ENCODE measurements at places on chromosomes 4 and X.

GRCh38 chr4:117063961-117064696 is 21.2 kb downstream of the TRAM1L1 start:
- DNase-seq: no peak

DNA sequence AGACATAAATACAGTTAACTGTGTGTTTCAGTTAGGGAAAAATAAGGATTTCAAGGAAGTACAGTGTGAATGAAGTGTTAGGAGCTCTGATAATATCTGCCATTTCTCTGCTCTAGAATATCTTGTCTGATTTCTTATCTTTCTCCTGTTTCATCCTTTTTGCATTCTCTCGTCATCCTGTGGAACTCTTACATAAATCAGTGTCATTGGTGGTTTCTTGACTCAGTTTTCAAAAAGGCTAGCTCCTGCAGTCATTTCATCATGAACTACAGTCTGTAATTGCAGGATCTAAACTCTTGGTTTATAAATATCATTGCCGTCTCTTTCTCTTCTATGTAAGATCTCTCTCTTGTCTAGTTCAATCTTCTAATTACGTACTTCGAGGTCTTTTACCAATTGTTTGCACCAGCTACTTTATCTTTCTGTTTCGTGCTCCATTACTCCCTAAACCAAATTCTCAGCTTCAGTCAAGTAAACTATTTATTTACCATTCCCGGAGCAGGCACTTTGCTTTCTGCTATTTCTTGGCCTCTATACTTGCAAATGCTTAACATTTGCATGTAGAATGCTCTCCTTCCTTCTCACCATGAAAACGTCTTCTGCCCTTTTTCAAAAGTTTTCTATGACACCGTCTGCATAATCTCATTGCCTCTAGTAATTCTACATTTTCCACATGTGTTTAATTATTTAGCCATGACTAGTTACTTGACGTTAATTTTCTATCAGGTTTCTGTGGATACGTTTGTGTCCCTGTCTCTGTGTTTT is 294.0 kb downstream of the TENM3 start:
- DNase-seq: no peak

- DNase-seq: no peak
Observed at GRCh38 chr4:6402566-6403399, 69.6 kb downstream of the PPP2R2C start.

- DNase-seq: no peak
Observed at GRCh38 chr4:88573995-88574394, 18.3 kb upstream of the HERC3 start.

DNA sequence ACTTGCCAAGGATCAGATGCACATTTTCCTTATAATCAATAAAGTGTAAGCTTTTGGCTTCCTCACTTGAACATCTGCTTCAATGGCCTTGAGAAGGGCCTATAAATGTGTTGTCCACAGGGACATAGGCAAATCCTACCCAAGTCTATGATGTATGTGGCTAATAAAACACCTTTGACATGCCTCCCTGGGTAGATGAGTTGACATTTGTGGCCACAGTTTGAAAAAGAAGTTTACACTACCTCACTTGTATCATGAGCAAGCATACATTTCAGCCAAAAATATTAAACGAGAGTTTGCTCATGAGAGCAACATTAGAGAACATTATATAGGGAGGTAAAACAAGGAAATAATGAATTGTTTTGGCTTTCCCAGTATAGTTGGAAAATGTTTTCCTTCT is 1067.7 kb downstream of the C4orf33 start:
- DNase-seq: no peak

DNA sequence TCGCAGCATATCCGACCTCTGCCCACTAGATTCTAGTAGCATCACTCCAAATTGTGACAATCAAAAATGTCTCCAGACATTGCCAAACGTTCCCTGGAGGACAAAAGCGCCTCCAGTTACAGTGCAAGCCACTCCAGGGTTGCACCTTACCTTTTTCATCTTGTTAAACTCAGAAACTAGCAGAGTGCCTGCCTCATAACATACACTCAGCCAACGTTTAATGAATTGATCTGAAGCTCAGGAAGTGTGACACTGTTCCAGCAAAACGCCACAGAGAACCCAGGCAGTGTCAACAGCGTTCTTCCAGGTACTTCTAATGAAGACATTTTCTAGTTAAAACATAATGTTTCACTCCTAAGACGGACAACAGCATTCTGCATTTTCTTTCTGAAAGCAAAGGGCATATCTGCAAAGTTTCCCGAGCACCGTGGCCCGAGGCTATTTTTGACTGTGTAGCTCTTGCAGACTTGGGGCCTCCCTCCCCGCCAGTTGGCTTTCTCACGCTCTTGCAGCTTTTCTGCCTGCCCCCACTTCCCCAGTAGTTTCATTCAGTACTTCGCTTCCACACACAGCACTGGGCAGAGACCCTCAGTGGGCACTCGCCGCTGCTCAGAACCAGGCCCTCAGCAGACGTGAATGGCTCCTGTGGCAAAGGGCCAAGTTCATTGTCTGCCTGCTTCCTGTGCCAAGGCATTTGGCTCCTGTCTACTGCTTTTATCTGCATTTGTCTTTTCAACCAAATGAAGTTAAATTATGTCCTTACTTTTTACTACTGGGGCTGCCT is 133.4 kb upstream of the TTC29 start:
- DNase-seq: no peak

DNA sequence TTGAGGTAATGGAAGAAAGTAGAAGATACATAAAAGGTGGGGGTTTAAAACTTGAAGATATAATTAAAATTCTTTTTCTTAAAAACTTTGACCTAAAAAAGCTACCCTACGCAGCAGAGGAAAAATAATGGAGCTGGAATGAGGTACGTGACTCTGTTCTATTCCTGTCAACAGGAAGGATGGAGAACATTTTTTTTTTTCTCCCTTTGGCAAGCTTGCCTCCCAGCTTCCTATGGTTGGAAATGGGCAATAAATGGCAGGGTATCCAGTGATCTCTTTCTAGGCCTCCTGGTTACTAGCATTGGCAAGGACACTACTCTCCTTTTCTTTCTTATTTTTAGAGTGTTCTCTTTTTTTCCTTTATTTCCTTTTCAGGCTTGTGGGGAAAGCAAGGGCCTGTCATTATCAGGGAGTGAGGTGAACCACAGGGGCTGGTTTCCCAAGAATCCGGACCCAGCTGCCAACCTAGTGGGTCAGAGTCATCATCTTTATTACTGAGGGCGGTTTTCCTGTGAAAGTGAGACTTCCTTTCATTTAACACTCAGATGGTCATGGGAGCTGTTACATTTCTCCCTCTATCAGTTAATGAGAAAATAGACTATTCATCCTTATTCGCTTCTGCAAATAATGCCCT is 224.6 kb downstream of the SPRY1 start:
- no peak for DNase-seq

DNA sequence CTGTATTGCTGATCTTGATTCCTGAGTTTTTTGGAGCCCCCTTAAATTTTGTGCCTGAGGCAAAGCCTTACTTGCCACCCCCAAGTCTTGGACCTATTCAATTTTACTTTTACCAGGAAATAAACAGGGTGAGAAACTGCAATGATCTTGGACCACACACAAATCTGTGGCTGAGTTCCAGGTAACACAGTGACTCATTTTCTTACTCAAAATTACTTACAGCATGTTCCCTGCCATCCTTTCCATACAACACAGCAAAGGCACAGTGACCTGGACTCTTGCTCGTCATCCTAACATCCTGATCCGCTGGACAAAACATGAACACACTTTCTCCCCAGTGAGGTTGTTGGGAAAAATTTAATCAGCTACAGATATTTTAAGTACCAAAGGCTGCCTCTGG is 60.7 kb upstream of the S100G start:
- no peak for DNase-seq

DNA sequence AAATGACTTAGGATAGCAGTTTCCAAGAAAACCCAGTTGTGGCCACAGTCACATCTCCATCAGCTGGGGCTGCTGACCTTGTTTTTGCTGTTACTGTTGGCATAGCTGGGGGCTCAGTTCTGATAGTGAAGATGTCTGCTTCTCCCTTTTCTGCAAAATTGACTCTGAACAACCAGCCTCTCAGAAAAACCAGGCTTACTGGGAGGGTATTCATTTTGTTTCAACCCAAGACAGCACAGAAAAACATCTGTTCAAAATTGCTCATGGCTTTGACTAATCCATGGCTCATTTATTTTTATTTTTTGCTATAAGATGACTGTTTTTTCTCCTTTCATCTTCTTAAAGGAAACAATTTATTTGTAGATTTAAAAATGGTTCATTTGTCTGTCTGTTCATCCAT is 53.1 kb downstream of the RASL11B start:
- no peak for DNase-seq

- DNase-seq: no peak
Observed at GRCh38 chr4:19177616-19178015, 1074.1 kb upstream of the SLIT2 start.

- no peak for DNase-seq
Observed at GRCh38 chr4:98150092-98150761, 7.0 kb upstream of the STPG2 start.

GRCh38 chr4:77579406-77580076 is 26.1 kb upstream of the CXCL13 start:
- DNase-seq: no peak

- DNase-seq: no peak
Observed at GRCh38 chr4:168099195-168099594, 6.9 kb downstream of the ANXA10 start.

- DNase-seq: no peak
Observed at GRCh38 chr4:169906104-169906503, 120.1 kb downstream of the MFAP3L start.

DNA sequence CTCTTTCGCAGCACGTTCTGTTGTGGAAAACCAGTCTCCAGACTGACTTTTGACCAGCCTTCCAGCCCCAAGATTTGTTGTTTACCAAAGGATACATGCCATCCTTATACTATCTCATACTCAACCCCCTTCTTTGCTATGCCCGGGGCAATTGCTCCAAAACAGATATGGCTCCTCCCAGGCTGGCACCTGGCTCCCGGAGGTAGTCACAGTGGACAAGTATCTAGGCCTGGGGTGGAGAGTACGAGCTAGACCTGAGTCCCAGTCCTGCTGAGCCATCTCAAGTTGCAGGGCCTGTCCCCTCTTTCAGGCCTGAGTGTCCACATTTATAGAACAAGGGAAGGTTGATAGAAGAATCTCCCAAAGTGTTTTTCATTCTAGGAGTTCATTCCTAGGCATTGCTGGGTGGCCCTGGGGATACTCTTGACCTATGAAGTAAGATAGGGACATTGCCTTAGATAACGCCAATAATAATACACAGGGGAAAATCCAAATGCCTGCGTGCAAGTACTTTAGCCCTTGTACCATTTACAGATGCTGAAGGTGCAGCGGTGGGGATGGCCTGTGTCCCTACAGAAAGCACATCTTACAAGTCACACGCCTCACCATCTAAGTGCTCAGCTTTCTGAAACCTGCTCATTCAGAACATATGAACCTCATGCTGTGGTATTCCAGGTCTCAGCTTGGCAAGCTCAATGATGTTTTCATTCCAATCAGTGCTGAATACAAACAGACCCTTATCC is 136.7 kb upstream of the MAMLD1 start:
- DNase-seq: no peak

- no peak for DNase-seq
Observed at GRCh38 chr4:183596067-183596757, 62.8 kb downstream of the RWDD4 start.

GRCh38 chr4:17605236-17605635 is 9.2 kb upstream of the MED28 start:
- DNase-seq: no peak

DNA sequence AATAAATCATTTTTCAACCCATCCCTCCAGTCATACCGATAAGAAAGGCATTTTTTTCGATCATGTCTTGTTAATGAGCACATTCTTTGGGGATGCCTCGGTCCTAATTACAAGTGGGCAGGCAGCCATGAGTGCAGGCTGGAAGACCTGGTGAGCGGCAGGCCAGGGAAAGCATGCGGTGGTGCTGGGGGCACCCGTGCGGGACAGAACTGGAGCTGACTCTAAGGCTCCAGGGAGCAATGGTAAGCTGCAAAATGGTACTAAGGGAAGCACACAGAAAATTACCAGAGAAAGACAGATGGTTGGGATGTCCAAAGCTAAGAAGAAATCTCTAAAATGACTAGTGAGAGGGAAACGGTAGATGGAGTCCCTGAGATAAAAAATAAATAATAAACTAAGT is 411.0 kb upstream of the AGA start:
- no peak for DNase-seq

DNA sequence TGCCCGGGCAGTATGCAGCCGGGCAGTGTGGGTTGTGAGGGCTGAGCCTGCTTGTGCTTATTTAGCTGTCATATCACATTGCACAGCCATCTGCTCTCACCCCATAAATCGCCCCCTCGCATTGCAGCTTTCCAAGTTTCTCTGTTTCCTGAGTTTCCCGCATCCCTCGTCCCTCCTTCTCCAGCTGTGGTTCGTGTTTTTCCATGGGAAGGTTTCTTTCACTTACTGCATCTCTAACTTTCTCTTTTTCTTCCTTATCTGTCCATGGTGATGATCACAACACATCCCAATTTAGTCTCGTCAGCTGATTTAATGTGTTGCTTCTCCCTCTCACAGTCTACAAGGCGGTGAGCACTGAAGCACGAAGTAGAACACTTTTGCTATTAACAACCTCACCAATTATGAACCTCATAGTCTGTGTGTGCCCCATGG is 118.1 kb downstream of the ENPP6 start:
- no peak for DNase-seq

DNA sequence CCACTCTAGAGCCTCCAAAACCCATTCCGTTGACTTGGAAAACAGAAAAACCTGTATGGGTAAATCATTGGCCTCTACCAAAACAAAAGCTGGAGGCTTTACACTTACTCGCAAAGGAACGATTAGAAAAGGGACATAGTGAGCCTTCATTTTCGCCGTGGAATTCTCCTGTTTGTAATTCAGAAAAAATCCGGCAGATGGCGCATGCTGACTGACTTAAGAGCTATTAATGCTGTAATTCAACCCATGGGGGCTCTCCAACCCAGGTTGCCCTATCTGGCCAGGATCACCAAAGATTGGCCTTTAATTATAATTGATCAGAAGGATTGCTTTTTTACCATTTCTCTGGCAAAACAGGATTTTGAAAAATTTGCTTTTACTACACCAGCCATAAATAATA is 60.8 kb downstream of the ZNF732 start:
- peak; percentile 46 for DNase-seq

DNA sequence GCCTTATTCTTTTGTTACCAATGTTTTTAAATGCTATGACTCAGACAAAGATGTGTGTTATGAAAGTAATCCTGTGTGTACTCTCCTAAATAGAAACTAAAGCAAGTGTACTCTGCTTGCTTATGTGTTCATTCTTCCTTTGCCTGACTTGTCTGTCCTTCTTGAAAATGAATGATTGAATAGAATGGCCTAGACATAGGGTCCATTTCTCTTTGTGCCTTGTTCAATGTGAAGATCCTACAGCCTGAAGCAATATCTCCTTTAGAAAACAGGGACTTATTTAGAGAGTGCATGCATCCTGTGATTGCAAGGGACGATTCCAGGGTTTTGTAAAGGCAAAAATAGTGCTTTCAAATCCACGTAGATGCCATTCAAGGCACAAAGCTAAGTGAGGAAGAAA is 343.6 kb upstream of the TACR3 start:
- no peak for DNase-seq

- DNase-seq: no peak
Observed at GRCh38 chrX:15926622-15927021, 72.0 kb upstream of the AP1S2 start.

Measured in central memory CD4-positive, alpha-beta T cell (primary cell).